ENCODE measurements at places on chromosomes 5 and 9.

- no peak for DNase-seq
Observed at GRCh38 chr9:110033869-110034268, 174.1 kb downstream of the C9orf152 start.

- no peak for DNase-seq
Observed at GRCh38 chr5:157594257-157594656, 18.7 kb upstream of the ADAM19 start.

- DNase-seq: no peak
Observed at GRCh38 chr5:6026766-6027406, 351.5 kb downstream of the MED10 start.

DNA sequence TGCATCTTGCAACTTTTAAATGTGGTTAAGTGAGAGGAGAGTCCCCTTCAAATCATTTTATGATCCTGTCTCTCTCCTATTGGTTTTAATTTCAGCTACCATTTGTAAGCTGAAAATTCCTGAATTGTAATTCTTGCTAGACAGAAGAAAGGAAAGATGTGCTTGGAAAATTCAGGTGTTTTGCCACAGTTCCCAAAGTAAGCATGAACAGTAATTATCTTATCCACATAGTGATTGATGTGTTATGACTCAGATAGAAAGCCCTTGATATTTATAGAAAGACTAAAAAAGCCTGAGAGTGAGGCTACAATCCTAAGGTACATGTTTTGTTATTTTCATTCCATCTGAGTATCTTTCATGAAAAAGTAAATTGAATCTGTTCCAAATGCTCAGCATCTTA is 492.5 kb downstream of the MAT2B start:
- no peak for DNase-seq

DNA sequence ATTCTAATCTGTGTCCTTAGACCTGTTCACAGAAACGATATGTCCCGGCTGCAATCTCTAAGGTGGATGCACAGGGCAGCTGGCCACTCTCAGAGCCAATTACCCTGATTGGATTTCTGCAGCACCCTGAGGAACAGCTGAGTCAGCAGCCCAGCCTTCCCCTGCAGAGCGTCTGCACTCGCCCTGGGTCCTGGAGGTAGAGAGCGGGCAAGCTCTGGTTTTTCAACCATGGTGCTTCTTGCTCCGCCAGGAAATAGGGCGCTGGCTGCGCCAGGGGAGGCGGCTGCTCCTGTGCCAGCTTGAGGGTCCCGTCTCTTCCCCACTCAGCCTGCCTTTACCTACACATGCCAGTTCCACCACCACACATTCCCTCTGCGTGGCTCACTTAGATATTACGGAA is 19.2 kb downstream of the NDUFS6 start:
- DNase-seq: no peak

GRCh38 chr5:36173426-36173825 is 21.5 kb downstream of the SKP2 start:
- no peak for DNase-seq

DNA sequence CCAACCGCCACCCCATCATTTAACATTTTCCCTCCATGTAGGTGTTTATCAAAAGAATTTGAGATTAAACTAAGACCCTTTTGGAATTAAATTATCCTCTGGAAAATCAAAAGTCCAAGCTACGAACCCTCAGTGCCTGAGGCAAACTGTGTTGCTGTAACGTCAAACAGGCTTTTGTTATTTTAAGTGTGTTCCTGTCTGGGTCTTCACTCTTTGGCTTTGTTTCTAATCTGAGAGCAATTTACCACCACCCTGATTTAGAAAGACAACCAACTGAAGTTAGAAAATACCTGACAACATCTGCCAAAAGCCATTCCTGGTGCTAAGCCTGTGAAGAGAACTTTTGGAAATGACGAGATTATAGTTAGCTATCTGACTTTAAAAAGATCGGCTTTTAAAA is 199.9 kb downstream of the DIRAS2 start:
- DNase-seq: no peak

Data from esophagus squamous epithelium (tissue), 5 donors.